ENCODE measurements at places on chromosomes 7 and 10. TPM values are rescaled to one million over a fixed set of nuclear protein-coding genes. Genes with fewer than 3 reads are reported as not detected.

DNA sequence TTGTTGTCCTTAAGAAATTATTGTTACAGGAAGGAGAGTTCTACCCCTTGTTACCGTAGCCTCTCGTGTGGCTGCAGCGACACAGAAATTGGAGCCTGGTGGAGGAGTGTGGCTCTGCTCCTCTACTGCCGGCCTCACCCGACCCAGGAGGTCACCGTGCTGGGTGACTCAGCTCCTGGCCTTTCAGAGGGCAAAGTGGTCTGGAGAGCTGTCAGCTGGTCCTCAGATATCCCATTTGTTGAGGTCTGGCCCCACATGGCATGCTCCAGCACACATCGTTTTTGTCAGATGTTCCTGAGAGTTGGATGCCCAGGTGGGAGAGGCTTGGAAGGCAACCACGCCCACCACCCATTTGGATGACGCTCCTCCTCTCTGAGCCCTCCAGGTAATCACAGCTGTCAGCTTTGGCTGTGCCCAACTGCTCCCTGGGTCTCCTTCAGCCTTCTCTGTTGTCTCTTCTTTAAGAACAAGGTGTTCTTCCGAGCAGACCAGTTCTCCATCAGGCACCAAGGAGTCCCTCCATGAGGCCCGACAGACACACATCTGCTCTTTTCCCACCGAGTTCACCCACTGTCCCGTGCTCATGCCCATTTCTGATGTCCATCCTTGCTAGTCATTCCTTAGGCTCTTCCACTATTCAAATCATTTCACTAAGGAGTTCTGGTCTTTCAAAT is 80.3 kb downstream of the RAMP3 start:
- no peaks in the 10 kb centered on the region for H3K36me3 ChIP-seq
- H3K27me3 ChIP-seq: peaks cover 32% of the 10 kb centered on the region
- peaks cover 45% of the 10 kb centered on the region for H3K4me1 ChIP-seq
- no peak for DNase-seq
- no peak overlapping the region for H3K27ac ChIP-seq

- H3K27ac ChIP-seq: no peak overlapping the region
- peaks cover 17% of the 10 kb centered on the region for H3K4me1 ChIP-seq
- no peaks in the 10 kb centered on the region for H3K27me3 ChIP-seq
- H3K4me3 ChIP-seq: no peak overlapping the region
- no peak for DNase-seq
These were observed 48.6 kb upstream of the DLG5 start for GRCh38 chr10:77975086-77975666.

TRIM50 gene
- 0.33 TPM for total RNA-seq

DNA sequence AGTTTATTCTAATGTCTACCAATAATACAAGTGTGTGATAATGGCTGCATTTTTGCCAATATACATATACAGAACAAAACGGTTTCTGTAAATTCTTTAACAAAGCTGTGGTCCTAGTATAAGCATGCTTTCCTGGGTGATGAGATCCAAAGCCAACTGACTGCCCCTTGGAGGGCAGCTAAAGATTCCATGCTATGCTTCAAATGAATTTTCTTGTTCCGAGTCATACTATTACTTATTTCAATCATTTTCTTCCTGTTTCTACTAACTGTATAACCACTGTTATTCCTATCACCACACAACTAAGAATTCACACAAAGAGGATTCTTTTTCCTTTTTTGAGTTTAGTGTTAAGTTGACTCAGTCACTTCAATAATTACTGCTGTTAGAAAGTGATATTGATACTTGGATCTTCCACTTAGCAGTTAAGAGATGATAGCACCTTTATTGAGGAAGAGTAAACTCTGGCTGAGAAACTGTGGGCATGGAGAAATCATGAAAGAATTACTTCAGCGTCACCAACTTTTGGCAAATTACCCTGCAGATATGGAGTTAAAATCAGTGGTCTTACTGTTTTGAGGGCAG is 197.5 kb downstream of the ARL4A start:
- no peak overlapping the region for H3K4me3 ChIP-seq
- no peaks in the 10 kb centered on the region for H3K4me1 ChIP-seq
- no peak for DNase-seq
- no peak overlapping the region for H3K27ac ChIP-seq
- no peaks in the 10 kb centered on the region for H3K36me3 ChIP-seq
- no peaks in the 10 kb centered on the region for H3K27me3 ChIP-seq

GRCh38 chr7:150781103-150781502 is 19.1 kb downstream of the TMEM176B start:
- H3K4me1 ChIP-seq: peaks cover 29% of the 10 kb centered on the region
- DNase-seq: no peak
- peak overlapping the region; percentile 15 for H3K27ac ChIP-seq

AKR1C3 gene
- total RNA-seq: 27.1 TPM

ASZ1 gene
- total RNA-seq: not detected

GRCh38 chr7:71626206-71626605 is 494.3 kb downstream of the GALNT17 start:
- H3K27ac ChIP-seq: no peak overlapping the region
- H3K4me1 ChIP-seq: peaks cover 22% of the 10 kb centered on the region
- DNase-seq: no peak
- no peaks in the 10 kb centered on the region for H3K36me3 ChIP-seq

DNA sequence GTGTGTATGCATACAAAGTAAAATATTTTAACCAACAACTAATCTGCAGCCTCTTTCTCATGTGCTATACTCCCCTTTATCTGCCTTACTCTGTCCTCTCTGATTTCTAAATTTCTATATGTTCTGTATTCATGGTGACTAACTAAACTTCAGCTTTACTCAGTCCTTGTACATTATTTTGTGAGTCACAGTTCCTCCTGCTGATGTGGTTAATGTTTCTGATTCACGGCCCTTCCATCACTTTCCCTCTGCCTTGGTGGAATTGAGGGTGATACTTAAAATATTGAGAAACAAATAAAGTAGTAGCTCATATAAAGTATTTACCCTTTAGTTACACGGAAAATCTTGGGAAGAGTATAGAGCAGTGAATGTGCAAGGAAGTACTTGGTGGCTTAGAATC is 899.1 kb upstream of the ZWINT start:
- no peak overlapping the region for H3K4me3 ChIP-seq
- H3K36me3 ChIP-seq: no peaks in the 10 kb centered on the region
- H3K4me1 ChIP-seq: no peaks in the 10 kb centered on the region
- no peak for DNase-seq

AVL9 gene
- 11.8 TPM for total RNA-seq

GRCh38 chr10:10397906-10398305 is 619.8 kb upstream of the CELF2 start:
- H3K36me3 ChIP-seq: no peaks in the 10 kb centered on the region
- no peak for DNase-seq
- H3K27me3 ChIP-seq: peaks cover 6% of the 10 kb centered on the region
- no peak overlapping the region for H3K27ac ChIP-seq

GRCh38 chr7:2619116-2619515 is 12.7 kb upstream of the TTYH3 start:
- H3K36me3 ChIP-seq: no peaks in the 10 kb centered on the region
- peaks cover 67% of the 10 kb centered on the region for H3K4me1 ChIP-seq
- H3K27ac ChIP-seq: no peak overlapping the region
- no peaks in the 10 kb centered on the region for H3K27me3 ChIP-seq
- H3K4me3 ChIP-seq: no peak overlapping the region

- H3K4me3 ChIP-seq: no peak overlapping the region
These were observed 10.8 kb upstream of the BAG3 start for GRCh38 chr10:119640384-119640783.

- DNase-seq: no peak
- no peaks in the 10 kb centered on the region for H3K27me3 ChIP-seq
- H3K36me3 ChIP-seq: no peaks in the 10 kb centered on the region
- H3K4me1 ChIP-seq: peaks cover 94% of the 10 kb centered on the region
- peak overlapping the region; percentile 99 for H3K27ac ChIP-seq
These were observed 2.9 kb downstream of the ADD3 start for GRCh38 chr10:110010486-110011378.

NPY4R2 gene
- not detected for total RNA-seq

MCM10 gene
- 0.08 TPM for total RNA-seq

DNA sequence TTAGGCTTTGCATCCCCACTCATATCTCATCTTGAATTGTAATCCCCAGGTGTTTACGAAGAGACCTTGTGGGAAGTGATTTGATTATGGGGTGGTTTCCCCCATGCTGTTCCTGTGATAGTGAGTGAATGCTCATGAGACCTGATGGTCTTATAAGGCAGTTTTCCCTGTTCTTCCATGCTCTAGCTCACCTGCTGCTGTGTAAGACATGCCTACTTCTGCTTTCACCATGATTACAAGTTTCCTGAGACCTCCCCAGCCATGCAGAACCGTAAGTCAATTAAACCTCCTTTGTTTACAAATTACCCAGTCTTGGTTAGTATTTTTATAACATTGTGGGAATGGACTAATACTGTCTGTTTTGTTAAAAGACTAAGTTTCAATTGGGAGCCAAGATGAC is 35.3 kb upstream of the ZNF92 start:
- no peaks in the 10 kb centered on the region for H3K4me1 ChIP-seq
- H3K36me3 ChIP-seq: no peaks in the 10 kb centered on the region
- no peak for DNase-seq
- no peak overlapping the region for H3K27ac ChIP-seq
- H3K27me3 ChIP-seq: no peaks in the 10 kb centered on the region

DNA sequence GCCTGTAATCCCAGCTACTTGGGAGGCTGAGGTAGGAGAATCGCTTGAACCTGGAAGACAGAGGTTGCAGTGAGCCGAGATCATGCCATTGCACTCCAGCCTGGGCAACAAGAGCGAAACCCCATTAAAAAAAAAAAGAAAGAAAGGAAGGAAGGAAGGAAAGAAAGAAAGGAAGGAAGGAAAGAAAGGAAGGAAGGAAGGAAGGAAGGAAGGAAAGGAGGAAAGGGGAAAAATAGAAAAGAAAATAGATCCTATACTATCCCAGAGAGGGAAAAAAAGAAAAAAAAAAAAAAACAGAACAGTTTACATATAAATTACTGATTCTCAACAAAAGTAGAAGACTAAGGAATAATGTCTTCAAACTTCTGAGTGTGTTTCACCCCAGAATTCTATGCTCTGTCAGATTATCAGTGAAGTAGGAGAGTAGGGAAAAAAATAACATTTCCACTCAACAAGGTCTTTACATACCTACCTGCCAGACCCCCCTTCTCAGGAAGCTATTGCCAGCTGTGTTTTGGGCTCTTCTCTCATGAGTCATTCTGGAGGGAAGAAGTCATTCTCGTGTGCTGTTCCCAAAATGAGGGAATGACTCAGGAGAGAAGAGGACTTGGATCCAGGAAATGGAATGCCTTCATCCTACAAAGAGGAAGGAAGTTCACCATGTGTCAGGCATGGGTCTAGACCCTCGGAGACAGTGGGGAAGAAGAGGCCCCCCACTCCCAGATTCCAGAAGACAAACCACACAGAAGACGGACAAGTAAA is 20.9 kb downstream of the RGS10 start:
- H3K4me1 ChIP-seq: peaks cover 1% of the 10 kb centered on the region
- H3K27me3 ChIP-seq: peaks cover 12% of the 10 kb centered on the region
- no peak overlapping the region for H3K4me3 ChIP-seq

- peak overlapping the region; percentile 88 for H3K27ac ChIP-seq
- peak; percentile 33 for DNase-seq
- peak overlapping the region; percentile 72 for H3K4me3 ChIP-seq
- peaks cover 39% of the 10 kb centered on the region for H3K4me1 ChIP-seq
These were observed 453 bp upstream of the GALNT17 start for GRCh38 chr7:71131256-71132126.

GJD4 gene
- total RNA-seq: not detected

DNA sequence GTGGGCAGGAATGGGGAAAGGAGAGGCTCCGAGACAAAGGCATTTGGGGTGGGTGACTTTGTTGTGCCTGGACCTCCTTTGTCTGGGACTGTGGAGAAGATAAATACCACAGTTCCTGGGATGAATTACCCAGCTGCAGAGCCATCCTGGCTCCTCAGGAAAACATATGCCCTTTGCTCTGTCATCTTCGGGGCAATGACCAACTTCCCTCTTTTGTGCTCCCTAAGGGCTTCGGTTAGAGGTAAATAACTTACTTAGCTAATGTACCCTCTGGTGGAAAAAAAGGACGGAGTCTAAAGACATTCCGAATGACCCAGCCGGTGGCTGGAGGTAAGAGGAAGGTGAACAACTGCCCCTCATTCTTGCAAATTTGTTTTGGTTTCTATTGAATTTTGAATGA is 345.7 kb downstream of the GATA3 start:
- peaks cover 6% of the 10 kb centered on the region for H3K27me3 ChIP-seq
- no peaks in the 10 kb centered on the region for H3K4me1 ChIP-seq
- no peak overlapping the region for H3K4me3 ChIP-seq
- DNase-seq: no peak
- no peaks in the 10 kb centered on the region for H3K36me3 ChIP-seq

- H3K36me3 ChIP-seq: peaks cover 16% of the 10 kb centered on the region
- H3K27me3 ChIP-seq: peaks cover 25% of the 10 kb centered on the region
- DNase-seq: no peak
- H3K27ac ChIP-seq: no peak overlapping the region
- H3K4me3 ChIP-seq: no peak overlapping the region
These were observed 99.0 kb downstream of the DYNC2I1 start for GRCh38 chr7:158955146-158955870.

GRCh38 chr10:71766717-71767419 is 6.5 kb downstream of the VSIR start:
- peak overlapping the region; percentile 96 for H3K4me3 ChIP-seq
- H3K27ac ChIP-seq: peak overlapping the region; percentile 99
- H3K27me3 ChIP-seq: no peaks in the 10 kb centered on the region
- peak; percentile 82 for DNase-seq
- peaks cover 16% of the 10 kb centered on the region for H3K36me3 ChIP-seq
- H3K4me1 ChIP-seq: peaks cover 100% of the 10 kb centered on the region

- peak overlapping the region; percentile 13 for H3K27ac ChIP-seq
- DNase-seq: no peak
- H3K27me3 ChIP-seq: peaks cover 30% of the 10 kb centered on the region
These were observed 216.7 kb downstream of the ADAM12 start for GRCh38 chr10:126171555-126171954.

- no peak for DNase-seq
- peaks cover 33% of the 10 kb centered on the region for H3K4me1 ChIP-seq
- no peaks in the 10 kb centered on the region for H3K36me3 ChIP-seq
These were observed 2.7 kb upstream of the CUL2 start for GRCh38 chr10:35092851-35093250.

SEMA3D gene
- 1.8 TPM for total RNA-seq

DNA sequence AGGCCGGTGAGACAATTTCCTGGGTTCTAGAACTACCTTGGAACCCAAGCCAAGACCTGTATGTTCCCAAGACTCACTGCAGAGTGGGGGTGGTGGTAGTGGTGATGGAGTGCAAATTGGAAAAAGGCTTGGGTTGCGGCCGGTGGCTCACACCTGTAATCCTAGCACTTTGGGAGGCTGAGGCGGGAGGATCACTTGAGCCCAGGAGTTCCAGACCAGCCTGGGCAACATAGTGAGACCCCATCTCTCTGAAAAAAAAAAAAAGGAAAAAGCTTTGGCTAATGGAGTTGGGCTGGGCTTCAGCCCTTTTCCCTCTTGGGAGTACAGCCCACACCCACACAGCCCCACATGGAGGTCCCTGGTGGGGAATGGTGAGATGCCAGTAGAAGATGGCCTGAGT is 4.1 kb downstream of the AP4M1 start:
- H3K27ac ChIP-seq: no peak overlapping the region
- DNase-seq: no peak
- H3K4me3 ChIP-seq: no peak overlapping the region
- peaks cover 18% of the 10 kb centered on the region for H3K4me1 ChIP-seq

TCF7L2 gene
- 8.9 TPM for total RNA-seq

NRG3 gene
- total RNA-seq: 0.11 TPM

LIPN gene
- not detected for total RNA-seq

All from left ventricle myocardium inferior (tissue), 1 donor.